Dermis microvascular lymphatic vessel endothelial cell (primary cell): ENCODE measurements at places on chromosomes 4 and X.
A peak's percentile ranks its signal among the peaks of the same experiment; 100 is the strongest.

DNA sequence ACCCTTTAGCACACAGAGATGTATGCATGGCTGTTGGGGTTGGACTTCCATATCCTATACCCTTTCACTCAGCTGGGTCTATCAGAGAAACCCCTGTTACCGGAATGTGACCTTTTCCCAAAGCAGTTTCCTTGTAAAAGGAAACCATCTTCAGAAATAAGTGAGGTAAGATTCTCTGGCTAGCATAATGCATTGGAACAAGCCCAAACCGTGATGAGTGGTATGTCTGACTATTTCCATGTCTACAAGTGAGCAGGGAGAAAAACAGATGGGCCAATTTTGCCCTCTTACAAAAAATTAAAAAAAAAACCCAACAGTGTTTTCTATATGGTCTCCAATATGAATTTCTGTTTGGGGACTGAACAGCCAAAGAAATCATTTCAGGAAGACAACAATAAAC lies 283.9 kb downstream of the SMARCA1 start:
- DNase-seq: no peak

- DNase-seq: no peak
Observed at GRCh38 chr4:87978681-87979080, 3.2 kb downstream of the SPP1 start.

DNA sequence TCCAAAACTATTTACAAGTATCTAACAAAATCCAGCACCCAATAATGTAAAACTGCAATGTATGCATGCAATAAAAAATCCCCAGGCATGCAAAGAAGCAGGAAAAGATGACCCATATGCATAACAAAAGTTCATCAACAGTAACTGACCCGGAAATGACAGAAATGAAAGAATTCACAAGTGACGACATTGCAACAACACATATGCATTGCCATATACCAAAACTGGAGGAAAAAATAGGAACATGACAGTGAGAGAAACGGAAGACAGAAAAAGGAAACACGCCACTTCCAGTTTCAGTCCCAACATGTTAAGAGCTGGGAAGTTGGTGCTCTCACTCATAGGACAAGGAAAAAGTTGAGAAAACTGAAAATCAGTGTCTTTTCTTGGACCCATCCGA lies 154.6 kb downstream of the EVC2 start:
- DNase-seq: peak; percentile 74

- no peak for DNase-seq
Observed at GRCh38 chr4:95528388-95528948, 20.3 kb downstream of the UNC5C start.

- no peak for DNase-seq
Observed at GRCh38 chr4:153140294-153140693, 63.9 kb upstream of the TRIM2 start.

DNA sequence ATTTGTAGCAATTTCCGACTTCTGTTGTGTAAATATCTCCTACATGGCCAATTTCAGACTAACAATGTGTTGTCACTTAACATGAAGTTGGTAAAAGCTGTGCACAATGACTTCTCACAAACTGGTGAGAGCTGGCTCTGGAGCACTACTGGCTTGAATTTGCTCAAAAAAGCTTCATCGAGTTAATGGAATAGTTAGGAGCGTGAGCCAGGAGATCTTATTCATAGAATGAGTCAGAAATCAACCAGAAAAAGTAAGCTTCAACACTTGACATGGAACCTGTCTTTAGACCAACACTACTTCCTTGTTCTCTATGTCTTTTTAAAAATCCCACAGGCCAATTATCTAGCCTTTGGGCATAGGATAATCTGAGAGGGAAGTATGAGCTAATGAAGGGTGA lies 7.9 kb upstream of the CHRDL1 start:
- DNase-seq: no peak

DNA sequence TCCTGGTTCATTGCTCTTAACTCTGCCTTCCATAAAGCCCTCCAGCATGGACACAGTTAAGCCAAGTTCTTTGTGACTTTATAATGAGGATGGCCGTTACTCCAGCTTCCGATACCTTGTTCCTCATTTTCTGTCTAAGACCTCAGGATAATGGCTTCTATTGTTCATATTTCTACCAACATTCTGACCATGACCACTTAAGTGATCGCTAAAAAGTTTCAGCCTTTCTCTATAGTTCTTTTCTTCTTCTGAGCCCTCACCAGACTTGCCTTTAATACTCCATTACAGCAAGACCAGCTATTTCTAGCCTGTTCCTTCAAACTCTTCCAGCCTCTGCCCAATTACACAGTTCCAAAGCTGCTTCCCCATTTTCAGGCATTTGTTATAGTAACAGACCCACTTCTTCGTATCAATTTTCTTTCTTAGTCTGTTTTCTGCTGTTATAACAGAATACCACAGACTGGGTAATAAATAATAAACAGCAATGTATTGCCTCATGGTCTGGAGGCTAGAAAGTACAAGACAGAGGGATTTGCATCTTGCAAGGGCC lies 12.3 kb downstream of the RNF175 start:
- no peak for DNase-seq

- DNase-seq: no peak
Observed at GRCh38 chr4:3520796-3521600, 11.2 kb downstream of the LRPAP1 start.

- no peak for DNase-seq
Observed at GRCh38 chr4:24497221-24497620, 87.1 kb downstream of the DHX15 start.

- no peak for DNase-seq
Observed at GRCh38 chrX:45187731-45188130, 12.9 kb downstream of the DIPK2B start.

- no peak for DNase-seq
Observed at GRCh38 chr4:140826701-140827027, 70.5 kb upstream of the TBC1D9 start.

- no peak for DNase-seq
Observed at GRCh38 chr4:4727536-4727935, 131.9 kb upstream of the MSX1 start.

DNA sequence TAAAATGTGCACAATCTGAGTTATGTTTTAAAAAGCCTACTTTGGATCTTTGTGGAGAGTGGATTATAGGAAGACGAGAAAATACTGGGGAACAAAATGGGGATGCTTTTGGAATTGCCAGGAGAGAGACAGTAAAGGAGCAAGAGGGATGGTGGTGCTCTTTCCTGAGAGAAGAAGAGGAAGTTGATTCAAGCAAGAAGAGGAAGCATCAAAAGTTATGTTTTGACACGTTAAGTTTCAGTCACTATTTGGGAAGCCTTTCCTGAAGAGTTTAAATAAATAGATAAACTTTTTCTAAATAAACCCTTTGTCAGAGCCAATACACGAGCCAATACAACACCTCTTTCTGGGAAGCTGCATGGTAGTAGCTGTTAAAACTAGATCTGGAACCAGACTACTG lies 394.1 kb downstream of the GALNTL6 start:
- DNase-seq: no peak

GRCh38 chr4:39029752-39030694 lies 2.2 kb downstream of the TMEM156 start:
- DNase-seq: no peak

DNA sequence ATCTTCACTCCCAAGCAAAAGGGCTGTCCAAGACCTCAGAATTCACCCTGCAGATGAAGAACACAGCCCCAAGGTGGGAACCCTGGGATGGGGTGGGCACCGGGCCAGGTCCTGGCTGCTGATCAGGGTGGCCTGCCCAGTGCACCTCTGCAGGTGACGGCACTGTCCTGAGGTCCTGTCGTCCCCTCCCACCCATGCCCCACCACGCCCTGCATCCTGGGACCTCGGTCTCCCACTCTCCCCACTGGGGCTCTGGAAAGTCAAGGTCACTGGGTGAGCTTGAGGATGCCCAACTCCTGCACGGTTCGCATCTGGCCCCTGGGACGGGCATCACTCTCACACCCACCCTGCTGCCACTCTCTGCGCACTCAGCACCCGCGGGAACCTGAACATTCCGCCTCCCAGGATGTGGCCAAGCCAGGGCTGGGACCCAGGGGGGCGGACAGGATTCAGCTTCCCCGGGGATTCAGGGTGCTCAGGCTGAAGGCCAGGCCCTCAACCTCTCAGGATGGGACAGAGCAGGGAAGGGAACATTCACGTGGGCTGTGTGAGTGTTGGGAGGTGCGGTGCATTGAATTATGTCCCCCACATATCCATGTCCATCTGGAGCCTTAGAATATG lies 115.9 kb downstream of the CPZ start:
- DNase-seq: no peak

DNA sequence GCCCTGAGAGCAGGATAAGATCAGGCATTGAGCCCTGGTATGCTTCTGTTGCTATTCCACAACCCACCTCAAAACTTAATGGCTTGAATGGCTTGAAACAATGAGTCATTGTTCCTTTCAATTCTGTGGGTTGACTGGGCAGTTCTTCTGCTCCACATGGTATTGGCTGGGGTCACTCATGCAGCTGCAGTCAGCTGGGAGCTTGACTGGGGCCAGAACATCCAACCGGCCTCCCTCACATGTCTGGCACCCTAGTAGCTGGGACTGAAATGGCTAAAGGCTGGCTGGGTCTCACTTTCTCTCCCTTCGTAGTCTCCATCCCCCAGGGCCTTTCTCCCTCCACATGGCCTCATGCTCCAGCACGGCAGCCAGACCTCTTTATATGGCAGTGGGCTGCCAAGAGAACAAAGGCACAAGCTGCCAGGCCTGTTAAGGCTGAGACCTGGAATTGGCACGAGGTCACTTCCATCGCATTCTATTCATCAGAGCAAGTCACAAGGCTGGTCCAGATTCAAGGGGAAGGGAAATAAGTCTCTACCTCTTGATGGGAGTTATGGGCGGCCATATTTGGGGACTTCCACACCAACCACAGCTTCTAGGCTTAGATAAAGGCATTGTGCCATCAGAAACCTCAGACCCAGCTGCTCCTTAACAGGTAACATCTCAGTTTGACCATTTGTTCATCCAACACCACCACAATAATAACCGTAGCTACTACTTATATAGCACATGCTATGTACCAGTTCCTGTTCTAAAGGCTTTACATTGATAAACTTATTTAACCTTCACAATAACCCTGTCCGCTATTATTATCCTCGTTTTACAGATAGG lies 159.7 kb upstream of the ATP6AP2 start:
- DNase-seq: no peak

GRCh38 chr4:120796271-120796670 lies 126.3 kb downstream of the PRDM5 start:
- DNase-seq: no peak

- DNase-seq: no peak
Observed at GRCh38 chr4:27005905-27006590, 145.4 kb downstream of the STIM2 start.

DNA sequence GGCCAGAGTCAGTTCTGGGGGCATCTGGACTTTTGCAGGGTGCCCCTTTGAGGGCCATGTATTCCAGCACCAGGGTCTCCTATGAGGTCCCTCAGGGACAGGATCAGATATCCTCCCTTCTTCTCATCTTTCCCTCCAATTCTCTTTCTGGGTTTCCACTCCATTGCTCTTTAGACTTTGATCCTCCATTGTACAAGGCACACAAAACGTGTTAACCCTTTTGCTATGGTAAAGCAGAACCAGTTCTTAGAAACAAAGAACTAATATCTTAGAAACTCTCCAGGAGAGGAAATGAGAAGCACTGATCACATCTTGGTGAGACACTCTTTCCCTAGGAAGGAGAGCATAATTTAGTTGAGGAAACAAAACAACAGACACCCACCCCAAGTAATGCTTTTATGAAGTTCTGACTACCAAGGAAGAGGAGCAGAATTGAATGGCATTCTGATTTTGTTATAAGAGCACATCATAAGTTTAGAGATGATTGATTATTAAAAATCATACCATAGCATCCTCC lies 200.7 kb upstream of the NPY2R start:
- peak; percentile 55 for DNase-seq
